ENCODE measurements at places on chromosomes 11 and 22. TPM values are rescaled to one million over a fixed set of nuclear protein-coding genes. Genes with fewer than 3 reads are reported as not detected.

GRCh38 chr11:94194712-94195111, 66.1 kb downstream of the PANX1 start:
- no peak overlapping the region for H3K4me3 ChIP-seq
- no peak overlapping the region for H3K27ac ChIP-seq
- no peak for DNase-seq
- H3K4me1 ChIP-seq, result peaks cover 16% of the 10 kb centered on the region

DNA sequence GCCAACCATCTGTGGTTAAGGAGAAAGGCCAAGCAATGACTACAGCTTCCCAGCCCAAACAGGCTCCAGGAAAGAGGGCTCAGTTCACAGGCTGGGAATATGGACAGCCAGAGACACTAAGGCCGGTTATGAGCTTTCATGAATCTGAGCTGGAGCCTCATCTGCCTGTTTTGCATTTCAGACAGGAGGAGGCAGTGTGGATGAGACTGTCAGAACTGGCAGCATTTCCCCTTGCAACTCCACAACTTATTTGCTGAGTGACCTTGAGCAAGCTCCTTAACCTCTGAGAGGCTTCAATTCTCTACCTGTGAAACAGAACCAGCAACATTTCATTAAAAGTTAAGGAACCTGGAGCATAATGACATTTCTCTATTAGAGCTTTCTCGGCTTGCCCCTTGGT, 264.0 kb downstream of the ETS1 start:
- peak; percentile 60 for DNase-seq
- H3K27me3 ChIP-seq, result no peaks in the 10 kb centered on the region
- no peaks in the 10 kb centered on the region for H3K4me1 ChIP-seq
- no peaks in the 10 kb centered on the region for H3K36me3 ChIP-seq

- no peak overlapping the region for H3K4me3 ChIP-seq
These were observed 99.4 kb upstream of the ZC3H12C start for GRCh38 chr11:109993786-109994185.

Gene CASP5
- total RNA-seq, result not detected

GRCh38 chr11:38553148-38553547, 1955.1 kb upstream of the RAG2 start:
- DNase-seq, result no peak
- no peaks in the 10 kb centered on the region for H3K27me3 ChIP-seq
- no peak overlapping the region for H3K27ac ChIP-seq
- H3K4me1 ChIP-seq, result no peaks in the 10 kb centered on the region
- no peaks in the 10 kb centered on the region for H3K36me3 ChIP-seq
- no peak overlapping the region for H3K4me3 ChIP-seq

DNA sequence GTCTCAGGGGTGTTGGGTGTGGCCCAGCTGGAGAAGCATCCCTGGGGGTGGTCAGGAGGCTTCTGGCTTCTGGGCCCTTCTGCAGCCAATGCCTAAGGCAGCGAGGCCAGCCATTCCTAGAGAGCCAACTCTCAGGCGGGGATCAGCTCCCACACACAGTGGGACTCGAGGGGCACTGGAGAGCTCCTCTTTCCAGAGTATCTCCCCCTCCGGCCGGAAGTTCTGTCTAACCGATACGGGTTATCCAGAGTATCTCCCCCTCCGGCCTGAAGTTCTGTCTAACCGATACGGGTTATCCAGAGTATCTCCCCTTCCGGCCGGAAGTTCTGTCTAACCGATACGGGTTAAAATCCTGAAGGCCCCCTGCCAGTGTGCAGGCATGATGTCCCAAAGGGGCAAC, 71.2 kb upstream of the B3GAT1 start:
- no peaks in the 10 kb centered on the region for H3K4me1 ChIP-seq
- H3K27me3 ChIP-seq, result no peaks in the 10 kb centered on the region
- no peaks in the 10 kb centered on the region for H3K36me3 ChIP-seq
- no peak overlapping the region for H3K27ac ChIP-seq
- no peak for DNase-seq
- no peak overlapping the region for H3K4me3 ChIP-seq

Gene MIAT
- total RNA-seq, result 0.63 TPM

GRCh38 chr11:35170503-35170902, 31.5 kb downstream of the CD44 start:
- peak overlapping the region; percentile 99 for H3K27ac ChIP-seq
- DNase-seq, result peak; percentile 56
- peaks cover 97% of the 10 kb centered on the region for H3K4me1 ChIP-seq
- H3K36me3 ChIP-seq, result peaks cover 17% of the 10 kb centered on the region

Gene KCNK4
- total RNA-seq, result not detected

DNA sequence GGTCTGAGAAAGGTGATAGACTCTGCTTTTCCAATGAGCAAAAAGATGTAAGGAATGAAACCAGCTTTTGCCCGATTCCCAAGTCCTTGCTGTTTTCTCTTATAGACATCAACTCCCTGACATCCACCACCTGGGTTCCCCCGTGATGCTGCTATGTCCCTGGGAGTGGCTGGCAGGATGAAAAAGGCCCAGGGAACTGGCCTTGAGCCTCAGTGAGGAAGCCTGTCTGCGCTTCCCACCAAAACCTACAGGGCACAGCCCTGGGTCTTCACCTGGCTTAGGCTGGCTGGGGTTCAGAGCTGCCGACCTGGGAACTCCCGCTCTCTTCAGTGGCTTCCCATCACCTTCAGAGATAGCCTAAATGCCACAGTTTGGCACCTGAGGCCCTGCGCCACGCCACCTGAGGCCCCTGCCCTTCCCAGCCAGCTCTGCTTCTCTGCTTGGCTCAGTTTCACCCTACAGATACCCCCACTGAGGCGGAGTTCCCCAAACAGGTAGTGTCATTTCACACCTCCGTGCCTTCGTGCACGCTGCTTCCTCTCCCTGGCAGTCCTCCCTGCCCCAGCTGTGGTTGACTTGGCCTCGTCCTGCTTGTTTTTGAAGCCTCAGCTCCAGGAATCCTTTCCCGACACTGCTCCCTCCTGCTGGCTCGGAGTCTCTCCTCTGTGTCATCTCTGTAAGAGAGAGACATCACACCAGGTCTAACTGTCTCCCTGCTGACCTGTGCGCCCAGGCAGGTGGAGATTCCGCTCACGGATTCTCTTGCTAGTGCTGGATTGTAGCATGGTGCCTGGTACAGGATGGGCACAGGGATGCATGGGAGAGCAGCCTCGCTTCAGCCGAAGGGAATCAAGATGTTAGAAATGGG, 10.7 kb downstream of the SLC37A2 start:
- no peaks in the 10 kb centered on the region for H3K27me3 ChIP-seq
- H3K36me3 ChIP-seq, result no peaks in the 10 kb centered on the region
- H3K4me3 ChIP-seq, result no peak overlapping the region

Gene LMO2
- 0.25 TPM for total RNA-seq

DNA sequence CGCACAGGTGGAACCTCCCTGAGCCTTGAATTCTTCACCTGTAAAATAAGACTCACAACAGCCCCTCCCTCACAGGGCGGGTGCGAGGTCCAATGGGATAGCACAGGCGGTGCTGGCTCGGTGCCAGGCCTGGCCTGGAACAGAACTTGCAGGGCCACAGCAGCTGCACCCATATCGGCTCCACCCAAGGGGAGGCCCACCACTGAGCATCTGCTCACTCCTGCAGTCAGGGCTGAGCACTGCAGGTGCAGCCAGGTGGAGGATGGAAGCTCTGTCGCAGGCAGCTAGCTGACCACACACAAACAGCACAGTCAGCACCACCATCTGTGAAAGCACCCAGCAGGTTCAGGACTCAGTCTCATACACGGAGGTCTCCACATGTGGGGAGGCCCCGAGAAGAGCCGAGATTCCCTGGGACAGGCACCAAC, 19.6 kb downstream of the VPS37C start:
- H3K36me3 ChIP-seq, result no peaks in the 10 kb centered on the region
- DNase-seq, result no peak
- H3K27ac ChIP-seq, result no peak overlapping the region
- H3K4me1 ChIP-seq, result peaks cover 20% of the 10 kb centered on the region
- no peak overlapping the region for H3K4me3 ChIP-seq

DNA sequence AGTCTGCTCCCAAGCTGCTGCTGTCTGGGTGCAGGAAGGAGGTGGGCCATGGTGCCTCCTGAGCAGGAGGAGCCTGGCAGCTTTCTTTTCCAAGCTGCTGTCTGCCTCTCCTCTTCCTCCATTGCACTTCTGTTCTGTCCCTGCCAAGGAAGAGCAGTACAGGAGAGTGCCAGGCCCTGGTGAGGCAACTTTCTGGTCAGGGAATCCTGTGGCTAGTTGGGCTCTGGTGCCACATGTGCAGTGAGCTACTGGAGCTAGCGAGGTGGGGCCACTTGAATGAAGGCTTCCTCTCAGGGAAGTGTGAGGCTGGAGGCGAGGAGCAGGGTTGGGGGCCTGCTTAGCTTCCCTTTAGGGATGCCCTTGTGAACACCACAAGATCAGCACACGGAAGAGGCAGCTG, 90.0 kb downstream of the TSPAN18 start:
- H3K27me3 ChIP-seq, result no peaks in the 10 kb centered on the region
- no peak for DNase-seq
- no peak overlapping the region for H3K4me3 ChIP-seq

DNA sequence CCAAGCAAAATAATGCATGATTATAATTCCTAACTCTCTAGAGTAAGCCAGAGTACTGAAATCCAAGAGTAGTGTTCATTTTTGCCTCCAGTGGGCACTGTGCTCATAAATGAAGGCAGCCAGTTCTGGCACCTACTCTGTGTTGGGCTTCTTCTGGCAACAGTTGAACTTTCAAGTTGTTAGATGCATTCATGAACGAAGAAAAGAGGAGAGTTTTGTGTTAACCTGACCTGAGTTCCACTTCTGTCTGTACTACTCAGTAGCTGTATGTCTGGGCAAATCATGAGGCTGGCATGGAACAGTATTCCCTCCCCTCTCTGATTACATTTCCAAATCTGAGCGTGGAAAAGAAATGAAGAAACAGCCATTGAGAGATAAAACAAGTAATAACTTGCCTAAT, 20.3 kb upstream of the TENM4 start:
- H3K27me3 ChIP-seq, result peaks cover 18% of the 10 kb centered on the region
- DNase-seq, result peak; percentile 58
- H3K4me1 ChIP-seq, result no peaks in the 10 kb centered on the region
- no peak overlapping the region for H3K27ac ChIP-seq
- H3K36me3 ChIP-seq, result no peaks in the 10 kb centered on the region

GRCh38 chr11:44581246-44581645, 15.8 kb downstream of the CD82 start:
- no peak for DNase-seq
- no peak overlapping the region for H3K27ac ChIP-seq
- no peaks in the 10 kb centered on the region for H3K36me3 ChIP-seq
- H3K27me3 ChIP-seq, result no peaks in the 10 kb centered on the region
- H3K4me1 ChIP-seq, result 0 out of 2 replicates have a peak, but pooled peaks cover 4% of the 10 kb centered on the region

- no peak for DNase-seq
- H3K27ac ChIP-seq, result no peak overlapping the region
These were observed 2.0 kb downstream of the PDGFD start for GRCh38 chr11:104161751-104162450.

GRCh38 chr11:75589933-75590332, 27.9 kb downstream of the SERPINH1 start:
- no peaks in the 10 kb centered on the region for H3K36me3 ChIP-seq
- H3K27ac ChIP-seq, result no peak overlapping the region
- DNase-seq, result no peak

Gene OR8A1
- not detected for total RNA-seq

Gene CHRNA10
- 0.51 TPM for total RNA-seq

DNA sequence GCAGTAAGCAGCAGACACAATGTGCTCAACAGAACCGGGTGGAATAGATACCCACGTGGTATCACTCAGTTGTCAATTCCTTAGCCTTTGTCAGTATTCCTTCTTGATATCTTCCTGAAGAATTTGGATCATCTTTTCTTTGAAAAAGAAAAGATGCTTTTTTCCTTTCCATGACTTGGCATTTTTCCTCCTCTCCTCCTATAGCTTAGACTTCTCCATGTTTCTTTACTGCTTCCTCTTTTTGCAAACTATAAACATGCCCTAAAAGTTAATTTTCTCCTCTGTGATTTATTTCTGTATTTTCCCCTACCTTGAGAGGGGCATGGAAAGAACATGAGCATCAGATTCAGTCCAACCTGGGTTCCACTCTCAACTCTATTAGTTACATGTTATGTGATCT, 11.7 kb downstream of the CBLIF start:
- no peak overlapping the region for H3K4me3 ChIP-seq
- H3K27me3 ChIP-seq, result no peaks in the 10 kb centered on the region
- H3K36me3 ChIP-seq, result no peaks in the 10 kb centered on the region
- no peaks in the 10 kb centered on the region for H3K4me1 ChIP-seq
- no peak overlapping the region for H3K27ac ChIP-seq

DNA sequence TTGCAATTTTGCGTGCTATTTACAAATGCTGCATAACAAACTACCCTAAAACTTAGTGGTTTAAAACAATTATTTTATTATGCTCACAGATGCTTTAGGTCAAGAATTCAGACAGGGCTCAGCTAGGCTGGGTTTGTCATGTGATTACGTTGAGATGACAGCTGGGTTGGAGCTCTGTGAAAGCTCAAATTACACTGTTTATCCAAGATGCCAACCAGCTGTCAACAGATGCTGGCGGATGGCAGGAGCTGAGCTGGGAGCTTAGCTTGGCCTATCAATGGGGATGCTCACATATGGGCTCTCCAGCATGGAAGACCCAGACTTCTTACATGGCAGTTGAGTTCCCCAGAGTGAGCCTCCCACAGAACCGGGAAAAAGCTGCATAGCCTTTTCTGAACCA, 62.7 kb downstream of the STK33 start:
- H3K27ac ChIP-seq, result no peak overlapping the region
- H3K27me3 ChIP-seq, result peaks cover 5% of the 10 kb centered on the region
- H3K4me3 ChIP-seq, result no peak overlapping the region
- no peak for DNase-seq

DNA sequence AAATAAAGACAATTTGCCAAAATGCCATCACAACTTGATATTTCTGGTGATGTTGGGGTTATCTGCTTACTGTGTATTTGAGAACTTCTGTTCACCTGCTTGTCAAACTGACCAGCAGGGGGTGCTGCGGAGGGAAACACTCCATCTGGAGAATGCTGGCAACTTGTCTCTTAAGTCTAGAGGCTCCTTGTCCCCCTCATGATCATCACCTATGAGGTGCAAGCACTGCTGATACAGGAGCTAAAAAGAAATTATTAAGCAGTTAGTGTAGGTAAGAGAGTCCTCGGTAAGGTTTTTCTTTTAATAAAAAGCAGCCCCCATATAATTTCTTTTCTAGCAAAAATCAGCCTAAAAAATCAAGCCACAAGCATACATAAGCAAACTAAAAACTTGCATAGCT, 32.7 kb upstream of the GLYATL1B start:
- no peak overlapping the region for H3K4me3 ChIP-seq
- peaks cover 33% of the 10 kb centered on the region for H3K27me3 ChIP-seq
- H3K27ac ChIP-seq, result no peak overlapping the region
- no peaks in the 10 kb centered on the region for H3K36me3 ChIP-seq

- peaks cover 20% of the 10 kb centered on the region for H3K27me3 ChIP-seq
- no peaks in the 10 kb centered on the region for H3K36me3 ChIP-seq
- H3K27ac ChIP-seq, result peak overlapping the region; percentile 13
- H3K4me1 ChIP-seq, result peaks cover 10% of the 10 kb centered on the region
- peak overlapping the region; percentile 67 for H3K4me3 ChIP-seq
- DNase-seq, result peak; percentile 65
These were observed 1.0 kb upstream of the TBX1 start for GRCh38 chr22:19759427-19760057.

Gene PARVG
- not detected for total RNA-seq

- no peaks in the 10 kb centered on the region for H3K36me3 ChIP-seq
- peak overlapping the region; percentile 99 for H3K4me3 ChIP-seq
- DNase-seq, result no peak
These were observed 1.4 kb downstream of the TMX2 start for GRCh38 chr11:57713835-57714234.

- H3K4me3 ChIP-seq, result peak overlapping the region; percentile 95
- H3K36me3 ChIP-seq, result peaks cover 5% of the 10 kb centered on the region
These were observed 825 bp downstream of the FBXO3 start for GRCh38 chr11:33773404-33773986.

Gene BEST1
- total RNA-seq, result 4.7 TPM
